Right lung (tissue), 10 donors: ENCODE measurements at places on chromosomes 6 and 20. TPM values are rescaled to one million over a fixed set of nuclear protein-coding genes. Genes with fewer than 3 reads are reported as not detected.

- DNase-seq, result no peak
Observed at GRCh38 chr20:63095718-63096654, 89.2 kb upstream of the BHLHE23 start.

DNA sequence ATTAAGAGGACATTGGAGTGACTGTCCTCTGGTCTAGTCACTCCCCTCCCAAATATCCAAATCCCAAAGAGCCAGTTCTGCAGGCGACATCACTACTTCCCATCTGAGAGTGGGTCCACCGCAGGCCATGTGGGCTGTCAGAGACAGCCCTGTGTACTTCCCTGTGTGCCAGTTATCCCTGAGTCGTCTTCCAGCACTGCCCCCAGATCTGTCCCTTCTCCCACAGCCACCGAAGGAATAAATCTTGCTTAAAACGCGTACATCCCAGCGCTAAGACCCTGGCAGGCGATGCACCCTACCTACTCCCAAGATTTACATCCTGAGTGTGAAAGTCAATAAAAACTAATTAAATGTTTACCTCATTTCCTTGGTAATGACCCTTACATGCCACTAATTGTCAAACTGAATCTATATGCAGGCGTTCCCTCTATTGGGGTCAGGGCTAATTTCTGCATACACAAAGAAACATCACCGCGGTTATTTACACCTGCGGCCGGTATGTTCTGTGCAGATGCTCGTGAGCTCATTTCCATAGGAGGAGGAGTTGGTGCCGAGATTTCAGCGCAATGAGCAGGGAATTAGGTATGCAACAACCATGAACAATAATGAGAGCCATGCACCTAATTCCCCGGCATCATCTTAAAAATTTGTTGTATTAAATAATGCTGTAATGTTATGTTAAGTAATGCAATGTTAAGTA is 31.3 kb upstream of the CDH4 start:
- no peak for DNase-seq

DNA sequence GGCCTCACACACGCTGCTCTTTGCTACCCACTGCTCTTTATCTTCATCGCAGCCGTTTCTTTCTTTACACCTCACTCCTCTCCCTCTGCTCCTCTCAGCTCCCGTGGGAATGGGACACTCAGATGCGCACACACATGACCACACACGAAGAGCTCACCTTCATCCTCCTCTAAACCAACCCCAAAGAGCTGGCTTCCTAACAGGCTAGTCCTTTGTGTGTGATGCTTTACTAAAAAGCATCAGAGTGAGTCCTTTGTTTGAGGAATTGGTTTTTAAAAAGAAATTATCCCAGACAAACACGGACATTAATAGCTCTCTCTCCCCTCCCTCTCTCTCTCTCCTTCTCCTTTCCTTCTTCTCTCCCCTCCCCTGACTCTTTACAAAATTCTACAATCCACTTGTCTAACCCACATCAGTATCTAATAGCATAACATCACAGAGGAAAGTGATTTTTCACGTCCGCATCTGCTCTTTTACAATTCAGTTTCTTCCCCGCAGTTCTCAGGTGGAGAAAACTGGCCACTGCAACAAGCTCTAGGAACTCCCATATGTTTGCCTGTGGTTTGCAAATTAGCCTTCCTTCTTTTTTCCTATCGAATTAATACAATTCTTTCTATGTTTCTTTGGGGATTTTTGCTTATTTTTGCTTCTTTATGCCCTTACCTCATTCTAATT is 306.8 kb upstream of the CNR1 start:
- no peak for DNase-seq

DNA sequence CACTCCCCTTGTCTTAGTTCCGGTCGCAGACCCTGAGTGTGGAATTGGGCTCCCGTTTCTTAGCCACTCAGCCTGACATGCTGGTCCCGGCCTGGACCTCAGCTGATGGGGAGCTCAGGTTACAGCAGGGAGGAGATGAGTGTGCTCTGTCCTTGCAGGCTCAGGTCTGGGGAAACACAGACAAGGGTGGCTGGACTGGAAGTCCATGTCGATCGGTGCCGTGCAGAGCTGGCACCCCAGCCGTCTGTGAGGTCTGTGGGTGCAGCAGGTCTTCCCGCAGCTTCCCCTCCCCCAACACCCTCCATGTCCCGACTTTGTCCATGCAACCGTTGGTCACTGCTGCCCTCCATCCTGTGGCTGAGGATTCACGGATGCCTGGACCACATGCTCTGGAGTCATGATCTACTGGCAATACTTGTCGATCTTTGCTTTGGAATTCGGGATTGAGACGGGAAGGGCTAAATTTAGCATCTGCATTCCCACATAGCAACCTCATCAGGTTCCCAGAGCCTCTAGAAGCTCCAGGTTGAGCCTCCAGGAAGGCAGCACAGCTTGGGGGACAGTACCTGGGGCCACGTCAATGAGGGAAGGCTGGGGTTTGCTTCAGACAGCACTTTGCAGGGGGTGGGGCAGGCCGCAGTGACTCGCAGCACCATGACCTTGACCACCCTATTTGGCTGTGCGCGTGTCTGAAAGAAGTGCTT is 118.8 kb downstream of the PSMB1 start:
- no peak for DNase-seq

DNA sequence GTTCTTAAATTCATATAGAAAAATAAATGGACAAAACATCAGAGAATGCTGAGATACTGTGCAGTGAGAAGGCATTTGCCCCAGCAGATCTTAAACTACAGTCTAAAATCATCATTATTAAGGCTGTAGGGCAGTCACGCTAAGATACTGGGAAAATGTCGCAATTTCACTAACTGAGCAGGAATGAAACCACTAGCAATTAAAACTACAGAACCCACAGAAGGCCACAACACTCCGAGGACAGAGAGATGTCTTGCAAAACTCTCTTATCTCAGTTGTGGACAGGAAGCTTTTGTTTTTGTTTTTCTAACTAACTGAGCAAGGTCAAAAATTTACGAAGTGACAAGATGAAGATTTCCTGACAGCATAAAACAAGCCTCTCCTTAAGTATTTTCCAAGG is 18.2 kb downstream of the GNAS-AS1 start:
- DNase-seq, result no peak

DNA sequence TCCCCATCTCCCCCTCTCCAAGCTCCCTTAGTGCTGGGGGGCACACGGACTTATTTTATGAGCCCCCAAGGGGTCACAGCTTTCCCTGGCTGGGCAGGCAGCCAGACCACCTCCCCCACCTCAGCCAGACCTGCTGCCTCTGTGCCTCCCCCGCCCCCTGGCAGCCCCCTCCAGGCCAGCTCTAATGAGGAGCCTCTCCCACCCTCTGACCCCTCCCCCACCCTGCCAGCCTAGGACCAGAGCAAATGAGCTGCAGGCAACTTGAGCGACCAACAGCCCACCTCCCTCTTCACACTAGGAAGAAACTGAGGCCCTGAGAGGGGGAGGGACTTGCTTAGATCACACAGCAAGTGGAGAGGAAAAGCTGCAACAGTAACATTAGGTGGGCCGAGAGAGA is 1.9 kb downstream of the GDF5 start:
- DNase-seq, result no peak

DNA sequence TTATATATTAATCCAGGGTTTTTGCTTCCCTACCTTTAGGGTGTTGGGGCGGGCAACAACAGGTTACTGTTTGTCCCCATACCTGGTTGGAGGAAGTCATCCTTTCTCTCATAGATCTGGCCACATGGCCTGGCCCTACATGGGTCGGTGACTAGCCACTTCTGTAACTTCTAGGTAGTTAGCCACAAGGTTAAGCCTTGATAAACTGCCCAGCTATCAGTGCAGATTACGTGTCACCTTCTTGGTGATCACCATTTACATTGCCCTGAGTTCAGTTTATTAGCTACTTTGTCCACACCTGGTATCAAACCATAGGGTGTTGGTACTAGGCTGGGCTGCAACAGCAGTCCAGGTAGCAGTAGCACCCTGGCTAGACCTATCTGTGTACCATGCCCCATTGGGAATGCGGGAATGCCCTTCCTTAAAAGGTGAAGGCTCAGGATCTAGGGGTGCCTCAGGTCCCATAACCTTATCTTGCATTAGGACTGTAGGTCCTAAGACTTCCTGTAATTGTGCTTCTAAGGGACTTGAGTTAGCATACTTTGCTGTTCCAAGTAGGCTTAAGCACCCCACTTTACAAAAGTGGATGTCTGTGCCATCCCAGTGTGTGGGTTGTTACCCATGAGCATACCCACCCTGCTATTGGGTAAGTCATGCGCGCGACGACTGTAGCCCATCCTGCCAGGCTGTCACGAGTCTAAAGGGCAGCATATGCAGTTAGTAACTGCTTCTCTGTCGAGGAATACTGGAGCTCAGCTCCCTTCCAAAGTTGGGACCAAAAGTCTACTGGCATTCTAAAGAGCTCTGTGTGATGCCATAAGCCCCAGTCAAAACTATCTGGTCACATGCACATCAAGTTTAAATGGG is 5.2 kb downstream of the ZKSCAN3 start:
- no peak for DNase-seq

DNA sequence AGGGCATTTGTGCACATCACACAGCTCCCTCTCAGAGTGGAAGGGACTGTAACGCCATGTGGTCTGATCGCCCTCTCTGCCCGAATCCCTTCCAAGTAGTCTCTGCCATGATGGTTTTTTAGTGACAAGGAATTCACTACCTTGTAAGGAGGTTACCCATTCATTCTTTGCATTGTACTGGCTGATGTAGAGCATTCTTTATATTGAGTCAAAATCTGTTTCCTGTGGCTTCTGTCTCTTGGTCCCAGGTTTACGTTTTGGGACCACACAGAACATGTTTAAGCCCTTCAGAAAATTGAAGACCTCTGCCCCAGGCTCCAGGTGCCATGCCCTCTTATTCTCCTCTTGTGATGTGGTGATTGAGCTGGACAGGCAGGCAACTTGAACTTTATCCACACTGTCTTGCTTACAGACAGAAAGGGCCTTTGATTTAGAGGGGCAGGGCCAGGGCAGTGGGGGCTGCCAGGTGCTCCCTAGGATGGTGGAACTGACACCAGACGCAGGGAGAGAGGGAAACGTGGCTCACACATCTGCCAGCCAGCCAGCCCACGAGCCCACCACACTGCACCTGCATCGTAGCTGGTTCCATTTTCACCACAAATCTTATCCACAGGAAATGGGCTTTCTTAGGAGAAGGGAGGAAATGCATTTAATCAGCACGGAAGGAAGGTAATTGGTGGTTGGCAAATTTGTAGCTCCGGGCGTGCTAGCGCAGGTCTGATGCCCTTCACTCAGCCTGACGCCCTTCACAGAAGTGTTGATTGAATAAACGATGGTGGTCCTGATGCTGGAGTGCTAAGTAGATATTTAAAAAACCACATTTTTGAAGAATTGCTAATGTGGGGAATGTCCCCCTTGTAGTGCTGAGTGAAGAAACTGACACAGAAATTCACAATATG is 78.2 kb downstream of the TCP11 start:
- no peak for DNase-seq

GRCh38 chr6:84065693-84066290 is 32.2 kb downstream of the MRAP2 start:
- no peak for DNase-seq

DNA sequence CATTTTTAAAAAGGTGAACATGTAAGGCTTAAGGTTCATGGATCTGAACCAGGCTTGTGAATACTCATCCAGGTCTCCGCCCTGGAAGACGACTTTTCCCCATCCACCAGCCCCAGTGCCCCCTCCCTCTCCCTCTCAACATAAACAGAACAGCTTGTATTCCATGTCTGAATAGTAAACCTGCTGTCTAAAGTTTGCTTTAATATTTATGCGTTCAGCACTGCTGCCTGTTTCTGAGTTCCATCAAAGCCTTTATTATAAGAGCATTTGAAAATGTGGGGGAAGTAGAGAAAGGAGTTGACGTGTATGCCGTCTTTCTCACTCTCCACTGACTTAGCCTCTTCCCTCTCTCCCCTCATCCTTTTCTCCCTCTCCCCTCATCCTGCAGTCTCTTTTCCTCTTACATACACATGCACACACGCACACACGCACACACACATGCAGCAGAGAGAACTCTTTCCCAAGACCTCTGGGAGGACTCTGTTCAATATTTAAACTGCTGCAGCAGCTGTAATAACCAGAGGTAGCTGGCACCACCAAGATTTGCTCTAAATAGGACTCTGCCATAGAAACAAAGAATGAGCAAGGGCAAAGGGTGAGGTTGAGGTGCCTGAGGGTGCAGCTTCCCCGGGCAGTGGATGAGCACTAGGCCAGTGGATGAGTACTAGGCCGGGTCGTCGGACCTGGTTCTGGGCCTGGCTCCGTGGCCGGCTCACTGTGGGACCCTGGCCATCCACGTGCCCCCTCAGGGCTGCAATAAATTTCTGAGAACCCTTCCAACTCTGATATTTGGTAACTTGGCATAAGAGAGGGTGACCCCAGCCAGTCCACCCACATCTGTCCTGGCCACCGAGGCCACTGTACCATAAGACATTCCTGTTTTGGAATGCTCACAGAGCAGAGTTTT is 35.4 kb upstream of the VSTM2L start:
- DNase-seq, result no peak

GRCh38 chr6:108562503-108562993 is 1.8 kb downstream of the FOXO3 start:
- peak; percentile 80 for DNase-seq

- no peak for DNase-seq
Observed at GRCh38 chr6:128139519-128139918, 238.7 kb upstream of the THEMIS start.

DNA sequence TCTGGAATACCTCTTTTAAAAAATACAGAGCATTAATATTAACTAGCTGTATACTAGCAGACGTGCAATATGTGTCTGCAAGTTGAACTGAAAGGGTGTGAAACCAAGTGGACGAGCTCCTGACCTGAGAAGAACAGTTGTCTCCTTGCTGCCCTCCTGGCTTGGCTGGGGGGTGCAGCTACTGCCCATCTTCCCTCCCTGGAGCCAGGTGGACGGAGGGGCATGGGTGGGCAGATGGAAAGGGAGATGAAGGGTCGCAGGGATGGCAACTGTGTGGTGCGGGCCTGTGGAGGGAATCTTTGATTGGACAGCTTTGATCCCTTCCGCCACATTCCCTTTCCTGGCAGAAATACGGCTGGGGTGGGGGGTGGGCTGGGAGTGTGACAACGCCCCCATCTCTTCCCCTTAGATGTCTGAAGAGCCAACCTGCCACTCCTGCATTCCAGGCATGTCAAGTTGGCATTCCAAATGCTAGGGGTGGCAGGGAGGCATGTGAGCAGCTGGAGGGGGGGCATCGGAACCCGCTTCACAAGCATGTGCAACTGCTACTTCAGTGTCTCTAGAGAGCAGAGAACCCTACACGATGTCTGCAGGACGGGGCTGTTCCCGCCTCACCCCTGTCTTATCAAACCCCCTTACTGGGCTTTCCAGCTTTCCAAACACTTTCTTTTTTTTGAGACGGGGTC is 37.3 kb downstream of the SRSF3 start:
- DNase-seq, result no peak

- DNase-seq, result no peak
Observed at GRCh38 chr6:64679416-64679815, 1027.6 kb downstream of the EYS start.

GRCh38 chr6:14066782-14067406 is 50.7 kb upstream of the CD83 start:
- peak; percentile 55 for DNase-seq

KIAA1755 gene
- 2.0 TPM for polyA plus RNA-seq

TXLNB gene
- polyA plus RNA-seq, result 1.4 TPM

EMILIN3 gene
- 2.0 TPM for polyA plus RNA-seq

NFATC2 gene
- 5.9 TPM for polyA plus RNA-seq
